Activated CD4-positive, alpha-beta T cell treated with anti-CD3 and anti-CD28 coated beads for 48 hours (primary cell): ENCODE measurements at places on chromosomes 1 and 21.

DNA sequence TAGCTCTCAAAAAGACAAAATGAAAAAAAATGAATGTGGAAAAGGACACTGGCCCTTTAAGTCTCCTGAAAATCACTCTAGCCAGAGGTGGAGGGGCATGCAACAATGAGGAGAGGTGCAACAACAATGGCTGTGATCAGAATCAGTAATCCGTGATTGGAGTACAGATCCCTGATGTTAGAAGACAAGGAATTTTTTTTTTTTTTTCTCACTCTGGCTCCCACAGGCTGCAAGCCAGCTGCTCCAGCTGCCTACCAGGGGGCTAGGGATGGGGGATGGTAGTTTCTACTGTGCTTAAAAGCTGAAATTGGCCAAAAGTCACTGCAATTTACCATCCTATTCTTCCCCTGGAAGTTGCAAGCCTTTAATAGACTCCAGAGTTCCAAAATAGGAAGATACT is 54.5 kb downstream of the STYXL2 start:
- DNase-seq: no peak

DNA sequence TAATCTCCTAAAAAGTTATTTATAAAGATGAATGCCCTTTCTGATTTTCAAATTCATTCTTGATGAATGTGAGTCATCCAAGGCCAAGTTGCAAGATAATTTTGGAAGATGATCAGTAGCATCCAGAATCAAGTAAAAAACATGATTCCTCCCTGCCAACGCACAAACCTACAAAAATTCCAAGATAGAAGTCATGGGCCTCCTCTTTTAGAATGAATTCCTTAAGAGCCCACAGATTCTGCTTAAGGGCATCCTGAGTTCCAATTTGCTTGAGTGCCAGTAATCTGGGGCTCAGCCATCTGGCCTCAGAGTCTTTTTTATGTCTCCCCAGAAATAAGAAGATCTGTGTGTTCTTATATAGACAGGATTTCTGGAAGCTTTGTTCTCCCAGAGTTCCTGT is 23.2 kb upstream of the SPATA6 start:
- no peak for DNase-seq

DNA sequence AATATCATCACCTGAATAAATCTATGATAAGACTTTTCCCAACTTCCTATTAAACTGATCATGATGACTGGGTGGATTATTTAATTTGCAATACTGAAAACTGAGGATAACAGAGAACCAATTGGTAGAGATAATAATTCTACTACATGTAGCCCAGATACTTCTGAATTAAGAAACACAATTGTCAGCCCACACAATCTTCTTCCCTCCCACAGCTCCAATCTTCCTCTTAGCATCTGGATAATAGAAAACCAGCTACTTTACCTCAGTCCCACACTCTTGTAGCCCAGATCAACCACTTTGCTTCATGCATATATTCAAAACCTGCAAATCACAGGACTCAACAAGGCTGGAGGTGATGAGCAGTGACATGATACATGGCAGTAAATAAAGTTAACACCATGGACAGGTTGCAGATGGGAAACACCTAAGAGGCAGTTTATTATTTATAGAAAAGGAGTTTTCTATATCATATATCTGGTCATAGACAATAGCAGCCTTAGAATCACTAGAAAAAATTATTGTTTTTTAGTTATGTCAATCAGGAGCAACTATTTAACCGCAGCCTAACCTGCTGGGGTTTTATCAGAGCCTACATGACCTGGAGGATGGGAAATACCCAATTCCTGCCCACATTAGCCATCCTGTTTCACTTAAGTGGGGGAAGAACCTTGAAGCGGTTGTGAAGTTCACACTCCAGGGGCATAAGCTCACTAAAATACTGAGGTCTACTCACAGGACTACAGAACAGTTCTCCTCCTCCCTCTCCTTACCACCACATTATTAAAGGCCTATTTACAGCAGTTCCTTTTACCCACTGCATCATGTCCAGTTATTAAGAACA is 16.7 kb downstream of the FRRS1 start:
- peak; percentile 9 for DNase-seq

DNA sequence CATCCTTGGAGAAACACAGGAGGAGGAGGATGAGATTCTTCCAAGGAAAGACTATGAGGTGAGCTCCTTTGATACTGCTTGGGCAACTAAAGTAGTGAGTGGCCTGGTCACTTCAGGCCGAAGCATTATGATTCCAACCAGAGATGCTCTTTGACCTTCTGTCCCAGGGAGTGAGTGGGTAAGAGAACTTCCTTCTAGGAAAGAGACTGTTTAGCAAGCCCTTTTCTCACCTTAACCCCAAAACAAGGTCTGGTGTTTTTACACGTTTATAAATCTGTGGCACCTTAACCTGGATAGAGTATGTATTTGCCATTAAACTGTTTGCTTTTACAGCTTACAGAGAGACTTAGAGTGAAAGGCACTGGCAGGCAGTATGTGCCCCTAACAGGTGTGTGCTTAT is 1.1 kb downstream of the CLCN6 start:
- DNase-seq: no peak

- no peak for DNase-seq
Measured at GRCh38 chr1:30132602-30133286, 590.6 kb downstream of the MATN1 start.

GRCh38 chr1:7257225-7257624 is 472.0 kb downstream of the CAMTA1 start:
- no peak for DNase-seq

DNA sequence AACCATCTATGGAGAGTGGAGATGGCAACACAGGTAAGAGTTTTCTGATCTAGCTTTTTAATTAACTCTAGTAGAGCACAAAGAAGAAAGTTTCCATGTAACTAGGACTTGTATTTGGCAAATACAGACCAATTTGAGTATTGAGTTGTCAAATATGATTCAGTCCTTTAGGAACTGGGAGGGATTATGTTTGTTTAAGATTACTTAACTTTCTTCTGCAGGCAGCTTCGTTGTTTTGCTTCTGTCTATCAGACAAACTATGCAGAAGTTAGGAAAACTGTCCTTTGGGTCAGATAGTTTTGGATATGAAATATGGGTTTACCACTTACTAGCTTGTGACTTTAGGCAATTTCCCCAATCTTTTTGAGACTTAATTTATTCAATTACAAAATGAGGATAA is 111.8 kb downstream of the POU2F1 start:
- no peak for DNase-seq

DNA sequence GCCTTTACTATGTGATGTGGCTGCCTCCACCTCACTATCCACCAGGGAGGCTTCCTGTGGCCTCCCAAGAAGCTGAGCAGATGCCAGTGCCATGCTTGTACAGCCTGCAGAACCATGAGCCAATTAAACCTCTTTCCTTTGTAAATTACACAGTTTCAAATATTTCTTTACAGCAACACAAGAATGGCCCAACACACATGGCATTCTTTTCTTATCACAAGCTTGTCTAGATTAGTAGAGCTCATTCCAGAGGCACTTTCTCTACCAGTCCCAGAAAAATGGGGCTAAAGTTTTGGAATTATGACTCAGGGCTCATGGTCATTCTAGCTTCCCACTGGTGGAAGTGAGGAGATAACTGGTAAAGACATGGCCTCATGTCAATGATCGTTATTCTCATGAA is 655.2 kb downstream of the LMO4 start:
- DNase-seq: no peak

DNA sequence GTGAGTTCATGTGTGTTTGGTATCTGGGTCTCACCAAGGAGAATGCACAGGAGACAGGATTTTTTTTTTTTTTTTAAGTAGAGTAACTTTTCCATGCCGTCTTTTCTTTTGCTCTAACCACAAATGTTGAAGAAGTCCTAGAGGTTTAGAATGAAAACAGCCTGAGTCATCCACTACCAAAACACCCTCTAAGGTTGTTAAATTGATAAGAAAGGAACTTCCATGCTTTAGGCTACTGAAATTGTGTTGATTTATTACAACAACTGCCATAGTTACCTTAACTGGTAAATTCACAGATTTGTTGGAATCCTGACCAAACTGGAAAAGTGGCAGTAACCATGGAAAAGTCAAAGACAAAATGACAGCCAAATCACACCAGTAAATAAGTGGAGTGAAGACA is 375.6 kb downstream of the AMY1C start:
- no peak for DNase-seq

DNA sequence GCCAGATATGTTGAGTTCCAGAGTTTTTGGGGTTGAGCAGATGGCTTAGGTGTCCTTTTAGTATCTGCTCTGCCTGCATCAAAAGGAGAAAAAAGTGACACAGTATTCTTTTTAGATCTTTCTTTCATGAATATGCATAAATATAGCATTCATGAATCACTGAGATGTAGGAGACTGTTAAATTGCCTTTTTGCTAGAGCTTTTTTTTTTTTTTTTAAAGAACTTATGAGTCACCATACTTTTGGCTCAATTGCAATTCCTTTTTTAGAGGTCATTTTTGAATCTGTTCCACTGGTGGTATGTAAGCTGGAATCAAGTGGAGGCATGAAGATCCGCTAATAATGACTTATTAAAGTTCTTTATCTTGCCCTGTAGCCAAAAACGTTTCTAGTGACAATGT is 480.9 kb upstream of the ZRANB2 start:
- no peak for DNase-seq

DNA sequence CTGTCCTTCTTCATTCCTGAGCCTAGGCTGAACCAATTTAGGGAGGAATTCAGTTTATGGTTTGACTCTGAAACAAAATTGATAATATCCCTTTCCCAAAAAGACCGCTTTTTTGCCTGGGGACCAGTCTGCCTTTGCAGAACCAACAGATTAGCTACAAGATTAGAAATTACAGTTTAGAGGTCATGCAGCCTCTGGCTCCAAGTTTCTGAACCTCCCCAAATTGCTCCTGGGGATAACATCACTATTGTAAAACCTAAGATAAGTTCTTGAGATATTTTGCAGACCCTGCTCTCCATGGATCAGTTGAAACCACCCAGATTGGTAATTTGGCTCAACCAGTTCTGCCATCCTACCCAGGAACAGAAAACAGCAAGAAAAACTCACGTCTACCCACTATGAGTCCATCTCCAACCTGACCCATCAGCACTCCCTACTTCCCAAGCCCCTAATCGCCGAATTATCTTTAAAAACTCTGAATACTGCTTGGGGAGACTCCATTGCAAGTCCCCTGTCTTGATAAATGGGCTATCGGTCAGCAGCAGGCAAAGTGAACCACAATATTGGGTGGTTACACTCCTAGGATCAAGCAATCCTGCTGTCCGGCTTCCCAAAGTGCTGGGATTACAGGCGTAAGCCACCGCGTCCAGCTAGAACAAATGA is 605 bp upstream of the RABGGTB start:
- DNase-seq: no peak
